ACHN (cell line): ENCODE measurements at places on chromosomes 7 and 10.

GRCh38 chr7:92836489-92836999 lies at the start of gene CDK6:
TSS of gene CDK6 (minus strand) at chr7:92836573. CDS start at chr7:92833323, 3,250 bp downstream.
- DNase-seq, result peak; percentile 86

- DNase-seq, result no peak
Measured at GRCh38 chr10:88062385-88062784, 199.0 kb downstream of the PTEN start.

DNA sequence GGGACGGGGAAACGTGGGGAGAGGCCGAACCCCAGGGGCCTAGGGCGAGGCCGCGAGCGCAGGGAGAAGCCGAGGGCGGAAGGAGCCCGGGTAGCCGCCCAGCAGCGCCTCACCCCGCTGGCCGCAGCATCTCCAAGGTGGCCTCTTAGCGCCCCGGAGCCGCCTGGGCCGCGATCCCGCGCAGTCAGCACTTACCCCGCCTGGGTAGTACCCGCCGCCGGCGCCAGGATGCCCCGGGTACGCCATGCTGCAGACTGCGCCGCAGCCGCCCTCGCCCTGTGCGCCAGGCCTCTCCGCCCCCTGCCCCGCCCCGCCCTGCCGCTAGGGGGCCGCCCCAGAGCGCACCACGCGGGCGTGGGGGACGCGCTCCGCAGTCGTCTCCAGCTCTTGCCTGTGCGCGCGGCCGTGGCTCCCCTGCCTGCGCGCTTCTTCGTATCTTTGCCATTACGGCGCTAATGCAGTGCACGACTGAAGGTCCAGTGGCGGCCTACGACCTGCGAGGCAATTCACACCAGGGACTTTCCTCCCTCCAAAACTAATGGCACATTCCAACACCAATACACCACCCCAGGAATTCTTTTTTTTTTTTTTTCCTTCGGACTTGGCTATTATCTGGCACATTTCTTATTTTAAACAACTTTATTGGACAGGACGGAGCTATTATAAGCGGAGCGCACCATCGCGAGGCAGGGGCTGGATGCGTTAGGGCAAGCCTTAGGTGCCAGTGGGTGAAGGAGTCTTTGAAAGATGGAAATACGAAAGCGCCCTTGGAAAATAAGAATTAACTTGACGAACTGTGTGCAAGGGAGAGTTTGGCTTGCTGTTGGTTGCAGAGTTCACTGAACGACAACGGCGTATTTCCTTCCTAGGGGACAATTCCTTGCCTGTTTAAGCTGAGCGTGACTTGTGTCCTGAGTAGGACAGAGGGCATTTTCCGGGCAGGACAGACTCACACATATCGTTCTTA lies at the start of gene SRI:
Gene SRI, minus strand, starts transcription at position 258 of the 967 bp plus-strand sequence. Its CDS starts 12 bp downstream, at position 246.
- DNase-seq, result peak; percentile 94

- DNase-seq, result no peak
Measured at GRCh38 chr7:11404355-11404754, 427.6 kb downstream of the THSD7A start.

- no peak for DNase-seq
Measured at GRCh38 chr10:102409604-102410428, 8.8 kb downstream of the PSD start.

GRCh38 chr10:98267894-98268693 lies at the start of gene LOXL4:
TSS of gene LOXL4 (minus strand) at chr10:98268194. CDS start at chr10:98263019, 5,175 bp downstream.
- DNase-seq, result peak; percentile 73

DNA sequence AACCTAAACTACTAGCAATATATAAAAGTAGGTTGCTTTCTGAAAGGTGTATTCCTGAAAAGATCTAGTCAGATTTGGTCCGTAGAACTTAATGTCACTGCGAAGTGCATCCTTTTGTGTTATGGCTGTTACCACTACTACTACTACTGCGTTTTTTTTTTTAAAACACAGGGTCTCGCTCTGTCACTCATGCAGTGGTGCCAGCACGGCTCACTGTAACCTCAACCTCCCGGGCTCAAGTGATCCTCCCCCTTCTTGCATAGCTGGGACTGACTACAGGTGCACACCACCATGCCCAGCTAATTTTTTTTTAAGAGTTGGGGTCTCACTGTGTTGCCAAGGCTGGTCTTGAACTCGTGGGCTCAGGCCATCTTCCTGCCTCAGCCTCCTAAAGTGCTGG lies 14.5 kb downstream of the WIPI2 start:
- DNase-seq, result no peak

GRCh38 chr10:131724891-131725580 lies 175.8 kb upstream of the PPP2R2D start:
- DNase-seq, result no peak

GRCh38 chr10:79344502-79345195 lies 2.6 kb upstream of the PPIF start:
- DNase-seq, result no peak

DNA sequence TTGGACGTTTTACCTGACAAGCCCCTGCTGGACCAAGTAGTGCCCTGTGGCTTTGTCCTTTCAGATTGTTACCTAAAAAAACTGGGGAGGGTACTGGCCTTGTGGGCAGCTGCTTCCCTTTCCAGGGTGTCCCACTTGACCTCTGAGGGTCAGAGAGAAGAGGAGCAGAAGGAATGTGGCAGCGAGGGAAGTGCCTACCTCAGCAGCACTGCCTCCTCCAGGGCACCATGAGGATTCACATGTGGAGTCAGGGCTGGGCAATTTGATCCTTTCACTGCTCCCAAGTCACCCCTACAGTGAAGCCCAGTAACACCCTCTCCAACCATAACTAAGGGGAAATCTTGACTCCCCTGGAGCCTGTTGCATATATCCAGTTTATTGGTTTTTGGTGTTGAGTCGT lies 64.6 kb downstream of the ITGB1 start:
- DNase-seq, result peak; percentile 14

- DNase-seq, result no peak
Measured at GRCh38 chr7:150464962-150465361, 14.5 kb downstream of the GIMAP8 start.

DNA sequence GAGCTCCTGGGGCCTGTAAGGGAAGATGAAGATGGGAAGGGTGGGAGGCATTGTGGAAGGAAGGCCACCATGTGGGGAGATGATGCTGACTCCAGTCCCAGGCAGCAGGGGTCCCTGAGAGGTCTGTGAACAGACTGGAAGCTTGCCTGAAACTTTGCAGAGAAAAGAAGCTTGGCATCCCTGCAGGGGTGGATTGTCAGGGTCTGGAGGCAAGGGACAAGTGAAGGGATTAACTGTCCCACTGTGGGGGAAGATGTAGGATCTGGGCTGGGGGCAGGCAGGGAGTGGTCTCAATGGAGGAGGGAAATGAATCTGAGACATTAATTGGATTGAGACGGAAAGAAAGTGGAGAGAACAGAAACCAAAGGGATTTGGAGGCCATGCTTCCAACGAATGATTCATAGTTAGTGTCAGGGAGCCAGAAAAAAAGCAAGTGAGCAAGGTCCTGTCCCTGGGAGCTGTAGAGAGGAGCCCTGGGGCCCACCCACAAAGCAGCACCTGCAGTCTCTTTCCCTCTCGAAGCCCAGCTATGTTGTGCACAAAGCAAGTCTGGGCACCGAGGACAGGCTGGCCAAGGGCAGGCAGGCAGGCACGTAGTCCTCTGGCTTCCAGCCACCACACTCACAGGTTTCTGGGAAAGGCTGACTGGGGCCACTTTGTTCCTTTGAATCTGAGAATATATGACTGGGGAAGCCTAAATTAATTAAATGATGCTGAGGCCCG lies 4.7 kb upstream of the SLC18A3 start:
- no peak for DNase-seq

- no peak for DNase-seq
Measured at GRCh38 chr10:6039711-6040110, 22.5 kb downstream of the IL2RA start.

DNA sequence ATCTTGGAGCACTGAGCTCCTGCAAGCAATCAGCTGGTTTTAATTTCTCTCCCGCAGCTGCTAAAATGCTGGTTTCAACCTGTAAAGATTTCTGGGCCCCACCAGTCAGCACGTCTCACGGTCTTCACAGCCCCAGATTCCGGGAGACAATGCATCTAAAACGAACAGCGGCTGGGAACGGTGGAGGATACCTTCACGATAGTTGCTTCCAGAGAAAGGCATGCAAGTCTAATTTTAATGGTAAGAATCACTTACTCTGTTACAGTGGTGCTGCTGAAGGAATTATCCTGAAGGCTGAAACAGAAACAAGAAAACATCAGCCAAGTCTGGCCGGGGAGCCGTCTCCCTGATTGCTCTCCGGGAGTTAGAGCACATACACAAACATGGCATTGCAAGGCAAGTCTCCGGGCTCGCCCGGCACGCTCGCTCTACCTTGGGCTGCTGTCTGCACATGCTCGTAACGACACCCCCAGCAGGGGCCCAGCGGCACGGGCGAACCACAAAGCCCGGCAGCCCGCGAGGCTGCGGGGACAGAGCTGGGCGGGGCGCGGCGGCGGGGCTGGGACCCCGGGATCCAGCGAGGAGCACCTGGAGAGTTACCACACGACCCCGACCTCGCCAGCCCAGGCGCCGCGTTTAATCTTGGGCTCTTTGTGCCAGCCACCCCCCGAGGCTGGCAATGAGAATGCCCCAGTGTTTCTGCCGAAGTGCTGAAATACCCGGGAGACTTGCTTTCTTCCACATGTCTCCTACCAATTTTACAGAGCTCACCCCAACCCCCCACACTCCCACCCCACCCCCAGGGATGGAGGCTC lies at the start of gene FAM13C:
Gene FAM13C, minus strand, starts transcription at position 406 of the 815 bp plus-strand sequence. Its CDS starts 89 bp downstream, at position 317.
- DNase-seq, result peak; percentile 28

GRCh38 chr7:99624484-99624883 lies 7.7 kb downstream of the ZSCAN25 start:
- no peak for DNase-seq

- peak; percentile 78 for DNase-seq
Measured at GRCh38 chr10:15209827-15210509, 41.5 kb upstream of the NMT2 start.

DNA sequence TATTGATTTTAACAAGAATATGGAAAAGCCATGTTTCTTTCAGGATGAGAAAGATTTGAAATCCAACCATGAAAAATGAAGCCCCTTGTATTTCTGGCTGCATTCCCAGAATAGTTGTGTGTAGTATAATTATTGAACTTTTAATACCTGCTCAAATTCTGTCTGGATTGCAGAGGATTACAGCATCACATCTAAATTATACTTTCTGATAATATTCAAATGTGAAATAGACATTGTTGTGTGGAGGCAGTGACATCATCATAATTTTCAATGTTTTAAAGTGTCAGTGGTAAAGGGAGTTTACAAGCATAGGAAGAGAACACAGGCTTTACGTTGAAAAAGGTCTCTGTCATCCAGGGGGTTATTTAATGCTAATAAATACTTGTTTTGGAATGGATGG lies 93.4 kb downstream of the POLL start:
- DNase-seq, result no peak

DNA sequence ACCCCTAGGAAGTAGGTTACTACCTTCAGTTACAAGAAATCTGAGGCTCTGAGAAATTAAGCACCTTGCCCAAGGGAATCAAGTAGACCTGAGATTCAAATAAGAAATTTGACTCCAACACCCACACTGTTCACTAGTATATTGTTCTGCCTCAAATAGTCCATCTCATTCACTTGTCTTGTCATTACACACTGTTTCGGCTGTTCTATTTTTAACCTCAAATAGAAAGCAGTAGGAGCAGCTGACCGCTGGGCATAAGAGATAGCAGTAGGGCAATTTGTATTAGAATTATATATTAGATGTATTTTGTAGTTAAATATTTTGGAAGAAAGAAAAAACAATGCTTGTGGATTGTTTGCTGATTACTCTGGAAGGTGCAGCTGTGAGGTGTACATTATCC lies 185.1 kb downstream of the INHBA start:
- no peak for DNase-seq

- DNase-seq, result peak; percentile 75
Measured at GRCh38 chr7:106205621-106206222, 79.1 kb downstream of the NAMPT start.

DNA sequence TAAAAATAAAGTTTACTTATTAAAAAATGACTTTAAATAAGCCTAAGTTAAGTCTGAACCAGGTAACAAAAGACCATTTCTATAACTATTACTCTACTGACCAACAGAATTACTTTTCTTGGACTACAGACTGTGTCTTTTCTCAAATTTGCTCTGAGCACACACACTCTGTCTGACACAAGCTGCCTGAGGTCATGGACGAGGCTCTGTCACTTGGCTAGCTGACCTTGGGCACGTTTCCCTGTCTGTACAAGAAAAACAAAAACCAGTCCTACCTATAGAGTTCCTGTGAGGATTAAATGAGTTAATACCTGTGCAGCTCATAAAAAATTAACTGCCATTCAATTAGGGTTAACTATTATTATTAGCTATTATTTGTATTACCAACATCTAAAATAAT lies 22.9 kb downstream of the ATE1 start:
- DNase-seq, result no peak

GRCh38 chr10:62742536-62743061 lies 61.9 kb upstream of the ADO start:
- no peak for DNase-seq

- DNase-seq, result no peak
Measured at GRCh38 chr7:54109501-54109900, 432.7 kb upstream of the VSTM2A start.

DNA sequence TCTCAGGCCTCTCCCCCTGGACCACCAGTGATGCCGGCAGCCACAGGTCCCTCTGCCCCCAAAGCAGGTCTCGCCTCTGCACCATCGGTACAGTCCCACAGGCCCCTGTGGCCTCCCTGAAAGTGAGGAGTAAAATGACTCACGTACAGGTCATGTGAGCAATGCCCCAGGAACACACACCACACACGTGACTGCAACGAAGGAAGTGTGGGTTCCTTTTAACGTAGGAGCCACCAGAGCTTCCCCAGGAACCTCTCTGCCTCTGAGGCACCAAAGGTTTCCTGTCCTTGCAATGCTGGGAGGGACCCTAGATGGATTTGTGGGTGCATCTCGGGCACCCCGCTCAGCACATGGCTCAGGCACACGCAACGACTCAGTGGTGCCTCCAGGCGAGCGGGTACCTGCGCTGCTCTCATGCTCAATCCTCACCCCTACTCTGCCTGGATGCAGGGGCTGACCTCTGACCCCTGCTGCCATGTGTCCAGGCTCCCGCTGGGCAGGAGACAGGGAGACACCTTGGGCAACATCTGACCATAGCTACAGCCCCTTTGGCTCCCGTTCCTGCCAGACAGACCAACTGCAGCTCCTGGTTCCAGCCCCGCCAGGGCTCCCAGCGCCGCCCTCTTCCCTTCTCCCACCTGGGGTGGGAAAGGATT lies 120.7 kb downstream of the PRKAG2 start:
- no peak for DNase-seq

DNA sequence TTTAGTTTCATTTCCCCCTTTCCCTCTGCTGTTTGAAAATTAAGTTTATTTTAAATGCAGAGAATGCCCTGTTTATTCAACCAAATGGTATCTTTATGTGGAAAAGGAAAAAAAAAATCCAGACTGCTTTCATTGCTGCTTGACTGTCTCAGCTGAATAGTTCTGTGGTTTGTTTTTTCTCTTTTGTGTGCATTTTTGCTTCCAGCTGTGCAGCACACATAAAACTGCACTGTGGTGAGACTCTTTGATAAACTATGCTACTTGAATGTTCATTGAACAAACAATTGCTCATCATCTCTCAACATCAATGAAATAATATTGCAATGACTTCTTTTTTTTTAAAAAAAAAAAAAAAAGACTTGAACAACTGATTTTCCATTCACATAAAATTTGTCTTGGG lies 78.6 kb upstream of the GLI3 start:
- DNase-seq, result no peak
